DND-41 (cell line): ENCODE measurements at places on chromosomes 13 and 19.
A peak's percentile ranks its signal among the peaks of the same experiment; 100 is the strongest.

DNA sequence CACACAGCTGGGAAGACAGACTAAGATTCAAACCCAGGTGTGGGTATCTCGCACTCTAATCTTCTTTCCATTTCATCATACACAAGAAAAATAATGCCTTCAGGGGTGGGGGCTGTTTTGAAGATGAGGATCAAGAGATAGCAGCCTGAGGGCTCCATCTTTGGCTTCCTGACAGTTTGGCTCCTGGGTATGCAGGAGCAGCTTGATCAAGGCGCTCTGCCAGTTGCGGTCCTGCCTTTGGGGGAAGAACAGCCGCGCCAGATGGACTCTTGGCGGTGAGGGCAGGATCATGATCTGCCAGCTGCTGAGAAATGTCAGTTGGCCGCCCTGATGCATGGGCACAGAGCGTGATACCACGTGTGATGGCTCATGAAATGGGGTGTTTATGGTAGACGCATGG is 119.1 kb downstream of the IER2 start:
- no peaks in the 10 kb centered on the region for H3K4me1 ChIP-seq
- no peak for DNase-seq
- H3K27me3 ChIP-seq = no peaks in the 10 kb centered on the region
- H3K36me3 ChIP-seq = no peaks in the 10 kb centered on the region
- no peak overlapping the region for H3K4me3 ChIP-seq

- DNase-seq = no peak
- no peaks in the 10 kb centered on the region for H3K27me3 ChIP-seq
- no peak overlapping the region for H3K4me3 ChIP-seq
Measured at GRCh38 chr13:107293924-107294323, 726.0 kb upstream of the ARGLU1 start.

GRCh38 chr13:95698047-95698749 is 21.3 kb downstream of the DNAJC3 start:
- no peak overlapping the region for H3K27ac ChIP-seq
- H3K36me3 ChIP-seq = no peaks in the 10 kb centered on the region
- H3K4me1 ChIP-seq = no peaks in the 10 kb centered on the region
- no peak for DNase-seq
- no peak overlapping the region for H3K4me3 ChIP-seq
- no peaks in the 10 kb centered on the region for H3K27me3 ChIP-seq

GRCh38 chr19:56092685-56093631 is 28.1 kb downstream of the ZNF787 start:
- no peak overlapping the region for H3K4me3 ChIP-seq
- no peaks in the 10 kb centered on the region for H3K27me3 ChIP-seq
- no peaks in the 10 kb centered on the region for H3K4me1 ChIP-seq

GRCh38 chr19:11964496-11964857 is 363 bp upstream of the ZNF763 start:
- H3K27me3 ChIP-seq = no peaks in the 10 kb centered on the region
- H3K36me3 ChIP-seq = no peaks in the 10 kb centered on the region
- H3K27ac ChIP-seq = peak overlapping the region; percentile 85
- no peak overlapping the region for H3K4me3 ChIP-seq
- H3K4me1 ChIP-seq = peaks cover 29% of the 10 kb centered on the region

GRCh38 chr13:73985783-73986182 is 148.4 kb downstream of the KLF12 start:
- DNase-seq = peak; percentile 49
- H3K4me1 ChIP-seq = peaks cover 70% of the 10 kb centered on the region
- H3K27me3 ChIP-seq = no peaks in the 10 kb centered on the region
- no peak overlapping the region for H3K4me3 ChIP-seq
- peaks cover 27% of the 10 kb centered on the region for H3K36me3 ChIP-seq

DNA sequence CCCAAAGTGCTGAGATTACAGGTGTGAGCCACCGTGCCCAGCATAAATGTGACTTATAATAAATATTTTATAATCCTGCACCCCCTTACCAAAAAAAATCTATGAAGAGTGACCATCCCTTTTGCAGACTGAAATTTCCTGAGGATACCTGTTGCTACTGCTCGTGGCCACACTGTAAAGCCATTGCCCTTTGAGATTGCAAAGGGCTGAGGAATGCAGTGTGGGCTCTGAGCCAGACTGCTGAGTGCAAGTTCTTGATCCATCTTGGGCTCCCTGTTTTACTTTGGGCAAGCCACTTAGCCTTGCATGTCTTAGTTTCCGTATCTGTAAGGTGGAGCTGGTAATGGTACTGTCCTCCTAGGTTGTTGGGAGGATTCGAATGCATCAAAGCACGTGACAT is 23.4 kb downstream of the SIPA1L3 start:
- no peak overlapping the region for H3K4me3 ChIP-seq
- no peak overlapping the region for H3K27ac ChIP-seq
- no peak for DNase-seq
- H3K36me3 ChIP-seq = no peaks in the 10 kb centered on the region
- H3K4me1 ChIP-seq = no peaks in the 10 kb centered on the region

DNA sequence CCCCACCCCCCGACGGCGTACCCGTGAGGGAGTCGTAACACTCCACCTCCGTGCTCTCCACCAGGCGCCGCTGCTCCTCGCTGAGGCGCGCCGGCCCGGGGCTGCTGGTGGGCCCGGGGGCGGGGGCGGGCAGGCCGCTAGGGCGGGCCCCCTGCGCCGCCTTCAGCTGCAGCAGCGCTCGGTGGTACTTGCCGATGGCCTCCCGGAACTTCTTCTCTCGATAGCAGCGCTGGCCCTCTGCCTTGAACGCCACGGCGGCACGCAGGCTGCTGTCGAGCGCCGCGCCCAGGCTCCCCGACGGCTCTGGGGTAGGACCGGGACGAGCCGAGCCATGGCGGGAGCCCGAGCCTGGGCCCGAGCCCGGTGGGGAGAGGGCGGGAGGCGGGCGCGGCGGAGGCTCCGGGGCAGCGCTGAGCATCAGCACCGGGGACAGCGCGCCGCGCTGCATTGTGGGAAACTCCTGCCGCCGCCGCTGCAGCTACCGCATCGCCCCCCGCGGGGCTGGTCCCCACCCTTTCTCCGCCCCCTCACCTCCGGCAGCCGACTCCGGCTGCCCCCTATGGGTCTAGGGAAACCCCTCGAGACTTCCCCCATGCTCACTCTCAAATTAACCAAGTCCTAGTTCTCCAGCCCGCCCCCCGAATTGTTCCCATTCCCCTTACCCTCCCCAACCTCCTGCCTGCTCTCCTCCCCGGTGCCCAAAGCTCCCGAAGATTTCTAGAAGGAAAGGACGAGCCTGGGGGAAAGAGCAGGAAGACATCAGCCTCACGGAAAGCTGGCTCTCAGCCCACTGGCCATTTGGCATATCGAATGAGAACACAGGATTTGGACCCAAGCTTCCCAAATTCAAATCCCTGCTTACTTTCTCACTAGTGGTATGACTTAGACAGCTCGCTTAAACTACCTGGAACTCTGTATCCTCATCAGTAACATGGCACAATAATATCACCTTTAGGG is at the start of gene TTC9B:
TSS of gene TTC9B (minus strand) at position 451 of the 957 bp plus-strand sequence. CDS start at position 448, 3 bp downstream.
- no peaks in the 10 kb centered on the region for H3K27me3 ChIP-seq
- H3K4me3 ChIP-seq = no peak within 1 kb of the TSS
- H3K36me3 ChIP-seq = 0 out of 2 replicates have a peak, but pooled peaks cover 4% of the 10 kb centered on the region
- H3K27ac ChIP-seq = no peak within 1 kb of the TSS
- no peaks in the 10 kb centered on the region for H3K4me1 ChIP-seq

DNA sequence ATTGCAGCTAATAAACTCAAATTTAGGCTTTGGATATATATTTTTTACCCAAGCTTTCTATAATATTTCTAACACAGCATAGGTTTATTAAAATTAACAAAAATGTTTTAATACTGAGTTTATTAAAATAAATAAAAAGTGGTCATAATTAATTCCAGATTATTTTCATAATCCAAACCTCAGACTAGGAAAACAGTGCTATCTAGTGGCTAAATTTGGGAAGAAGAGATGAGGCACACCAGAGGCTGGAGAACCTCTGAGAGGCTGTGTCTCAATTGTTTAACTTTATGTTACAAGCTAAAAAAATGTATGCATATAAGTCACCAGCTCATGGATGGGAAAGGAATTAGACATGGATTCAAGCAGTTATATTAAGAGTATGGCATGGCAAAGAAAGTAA is 392.5 kb downstream of the DIAPH3 start:
- no peaks in the 10 kb centered on the region for H3K4me1 ChIP-seq
- peaks cover 5% of the 10 kb centered on the region; the same call in 1 of the 2 replicates for H3K36me3 ChIP-seq
- H3K27ac ChIP-seq = no peak overlapping the region

DNA sequence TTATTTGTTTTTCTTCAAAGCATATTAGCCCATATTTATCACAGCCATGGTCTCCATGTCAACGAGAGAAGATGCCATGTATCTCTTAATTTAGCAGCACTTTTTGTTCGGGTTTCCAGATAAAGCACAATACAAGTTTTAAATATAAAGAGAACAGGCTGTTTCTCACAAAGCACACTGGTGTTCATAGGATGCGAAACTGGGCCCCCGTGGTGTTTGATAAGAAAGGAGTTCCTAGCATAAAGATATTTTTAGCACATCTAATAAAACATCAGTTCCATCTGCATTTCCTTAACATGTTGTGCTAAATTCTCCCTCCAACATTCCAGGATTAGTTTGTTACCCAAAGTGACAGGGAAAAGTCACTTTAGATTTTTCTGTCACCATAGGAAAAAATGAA is 72.4 kb upstream of the EDNRB start:
- H3K4me1 ChIP-seq = no peaks in the 10 kb centered on the region
- H3K4me3 ChIP-seq = no peak overlapping the region
- DNase-seq = no peak
- peaks cover 10% of the 10 kb centered on the region for H3K27me3 ChIP-seq
- H3K27ac ChIP-seq = no peak overlapping the region

DNA sequence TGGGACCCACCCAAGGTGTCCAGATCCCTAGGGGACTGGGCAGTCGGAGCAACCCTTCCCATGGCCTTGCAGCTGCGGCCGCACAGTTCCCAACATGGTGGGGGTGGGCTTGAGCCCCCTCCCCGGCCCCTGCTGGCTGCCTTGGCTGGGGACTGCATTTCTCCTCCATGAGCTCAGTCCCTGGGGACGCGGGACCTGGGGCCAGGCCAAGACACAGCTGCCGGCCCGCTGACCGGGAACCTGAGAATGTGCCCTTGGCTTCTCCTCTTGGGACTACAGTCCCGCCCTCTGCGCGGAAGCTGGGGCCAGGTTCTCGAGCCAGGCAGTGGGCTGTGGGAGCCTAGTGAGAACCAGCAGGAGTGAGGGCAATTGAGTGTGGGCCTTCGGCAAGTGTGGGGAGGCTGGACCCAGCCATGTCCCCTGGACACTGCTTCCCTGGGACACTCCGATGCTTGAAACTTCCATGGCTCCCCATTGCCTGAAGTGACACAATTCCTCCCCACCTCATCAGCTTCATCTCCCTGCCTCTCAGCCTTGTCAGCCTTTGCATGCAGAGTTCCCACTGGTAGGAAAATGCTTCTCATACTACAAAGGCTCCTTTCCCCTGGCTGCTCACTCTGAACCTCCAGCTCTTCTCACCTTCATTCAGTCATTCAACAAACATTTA is 13.1 kb upstream of the NOTCH3 start:
- H3K36me3 ChIP-seq = no peaks in the 10 kb centered on the region
- no peaks in the 10 kb centered on the region for H3K4me1 ChIP-seq
- no peak for DNase-seq
- no peak overlapping the region for H3K27ac ChIP-seq
- no peak overlapping the region for H3K4me3 ChIP-seq
- H3K27me3 ChIP-seq = no peaks in the 10 kb centered on the region

DNA sequence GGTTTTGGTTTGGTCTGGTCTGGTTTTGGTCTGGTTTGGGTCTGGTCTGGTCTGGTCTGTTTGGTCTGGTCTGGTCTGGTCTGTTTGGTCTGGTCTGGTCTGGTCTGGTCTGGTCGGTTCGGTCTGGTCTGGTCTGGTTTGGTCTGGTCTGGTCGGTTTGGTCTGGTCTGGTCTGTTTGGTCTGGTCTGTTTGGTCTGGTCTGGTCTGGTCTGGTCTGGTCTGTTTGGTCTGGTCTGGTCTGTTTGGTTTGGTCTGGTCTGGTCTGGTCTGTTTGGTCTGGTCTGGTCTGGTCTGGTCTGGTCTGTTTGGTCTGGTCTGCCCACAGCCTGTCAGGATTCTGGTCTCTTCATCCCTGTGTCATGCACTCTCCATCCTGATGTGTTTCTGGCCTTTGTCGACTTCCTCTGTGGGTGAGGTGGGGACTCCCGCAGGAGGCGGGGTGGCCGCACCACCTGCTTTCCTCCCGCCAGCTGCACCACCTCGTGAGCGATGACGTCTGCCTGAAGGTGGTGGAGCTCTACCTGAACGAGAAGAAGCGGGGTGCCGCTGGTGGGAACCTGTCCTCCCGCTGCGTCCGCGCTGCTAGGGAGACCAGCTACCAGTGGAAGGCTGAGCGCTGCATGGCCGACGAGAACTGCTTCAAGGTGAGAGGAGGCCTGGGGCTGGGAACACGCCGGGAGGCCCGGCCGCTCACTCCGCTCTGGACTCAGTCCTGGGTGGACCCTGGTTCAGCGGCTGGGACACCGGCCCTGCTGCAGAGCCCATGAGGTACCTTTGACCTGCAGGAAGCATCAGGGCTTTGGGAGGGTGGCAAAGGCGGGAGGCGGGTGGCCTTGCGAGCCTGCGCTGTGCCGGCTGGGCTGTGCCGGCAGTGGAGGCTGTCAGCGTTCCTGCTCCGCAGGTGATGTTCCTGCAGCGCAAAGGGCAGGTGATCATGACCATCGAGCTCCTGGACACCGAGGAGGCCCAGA is 12.9 kb upstream of the F2RL3 start:
- no peak overlapping the region for H3K27ac ChIP-seq
- no peak overlapping the region for H3K4me3 ChIP-seq
- H3K27me3 ChIP-seq = no peaks in the 10 kb centered on the region
- H3K4me1 ChIP-seq = no peaks in the 10 kb centered on the region
- H3K36me3 ChIP-seq = peaks cover 83% of the 10 kb centered on the region

DNA sequence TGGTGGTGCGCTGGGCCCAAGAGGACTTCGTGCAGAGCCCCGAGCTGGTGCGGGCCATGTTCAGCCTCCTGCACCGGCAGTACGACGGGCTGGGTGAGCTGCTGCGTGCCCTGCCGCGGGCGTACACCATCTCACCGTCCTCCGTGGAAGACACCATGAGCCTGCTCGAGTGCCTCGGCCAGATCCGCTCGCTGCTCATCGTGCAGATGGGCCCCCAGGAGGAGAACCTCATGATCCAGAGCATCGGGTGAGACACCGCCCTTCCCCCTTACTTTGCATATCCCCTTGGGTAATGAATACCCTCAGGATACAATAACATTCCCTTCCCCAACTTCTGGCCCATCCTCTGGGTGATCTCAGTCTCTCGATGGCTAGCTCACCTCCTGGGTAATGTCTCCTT is 60.9 kb downstream of the RYR1 start:
- H3K27ac ChIP-seq = no peak overlapping the region
- no peak overlapping the region for H3K4me3 ChIP-seq
- no peaks in the 10 kb centered on the region for H3K27me3 ChIP-seq
- H3K4me1 ChIP-seq = no peaks in the 10 kb centered on the region

- H3K36me3 ChIP-seq = peaks cover 74% of the 10 kb centered on the region
- no peak for DNase-seq
- H3K27me3 ChIP-seq = no peaks in the 10 kb centered on the region
- H3K27ac ChIP-seq = no peak overlapping the region
- no peak overlapping the region for H3K4me3 ChIP-seq
Measured at GRCh38 chr19:2429917-2430535, 2.6 kb upstream of the TIMM13 start.

DNA sequence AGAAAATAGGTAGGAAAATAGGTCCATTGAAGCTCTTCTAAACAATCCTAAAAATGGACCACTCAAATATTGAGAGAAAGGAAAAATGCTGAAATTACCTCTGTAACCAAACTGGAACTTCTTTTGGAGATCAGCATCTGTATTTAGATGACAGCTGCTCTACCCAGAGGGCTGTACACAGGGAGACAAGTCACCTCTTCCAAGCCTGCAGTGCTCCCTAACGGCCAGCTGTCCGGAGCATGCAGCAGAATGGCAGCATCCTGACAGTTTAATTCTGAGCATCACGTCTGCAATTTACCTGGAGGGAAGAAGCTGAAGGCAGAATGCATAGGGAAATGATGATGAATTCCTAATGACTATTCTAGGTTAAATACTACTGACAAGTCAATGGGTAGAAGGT is 62.8 kb upstream of the DIAPH3 start:
- no peak overlapping the region for H3K27ac ChIP-seq
- no peak for DNase-seq
- H3K4me1 ChIP-seq = no peaks in the 10 kb centered on the region
- no peak overlapping the region for H3K4me3 ChIP-seq
- H3K36me3 ChIP-seq = no peaks in the 10 kb centered on the region
